ENCODE measurements at places on chromosomes 11 and 22. TPM values are rescaled to one million over a fixed set of nuclear protein-coding genes. Genes with fewer than 3 reads are reported as not detected.

Gene DDI1
- not detected for total RNA-seq

Gene VWA5A
- total RNA-seq, result 11.4 TPM

Gene TRIM77
- not detected for total RNA-seq

Gene TNRC6B
- 10.1 TPM for total RNA-seq

Gene APOA5
- total RNA-seq, result not detected

Gene OR8K1
- not detected for total RNA-seq

Gene ZNF202
- 4.6 TPM for total RNA-seq

Gene POU2F3
- total RNA-seq, result not detected

Gene HORMAD2
- not detected for total RNA-seq

Gene C11orf21
- total RNA-seq, result not detected

Gene APLNR
- 0.35 TPM for total RNA-seq

Gene PANX3
- not detected for total RNA-seq

Gene OR51B4
- total RNA-seq, result not detected

Gene SAA2
- total RNA-seq, result 0.08 TPM

Gene P2RY6
- total RNA-seq, result 0.12 TPM

Gene TEX54
- total RNA-seq, result not detected

Gene KRTAP5-2
- not detected for total RNA-seq

Measured in smooth muscle cell of the coronary artery (primary cell).